ENCODE measurements at places on chromosomes 1 and 21.

DNA sequence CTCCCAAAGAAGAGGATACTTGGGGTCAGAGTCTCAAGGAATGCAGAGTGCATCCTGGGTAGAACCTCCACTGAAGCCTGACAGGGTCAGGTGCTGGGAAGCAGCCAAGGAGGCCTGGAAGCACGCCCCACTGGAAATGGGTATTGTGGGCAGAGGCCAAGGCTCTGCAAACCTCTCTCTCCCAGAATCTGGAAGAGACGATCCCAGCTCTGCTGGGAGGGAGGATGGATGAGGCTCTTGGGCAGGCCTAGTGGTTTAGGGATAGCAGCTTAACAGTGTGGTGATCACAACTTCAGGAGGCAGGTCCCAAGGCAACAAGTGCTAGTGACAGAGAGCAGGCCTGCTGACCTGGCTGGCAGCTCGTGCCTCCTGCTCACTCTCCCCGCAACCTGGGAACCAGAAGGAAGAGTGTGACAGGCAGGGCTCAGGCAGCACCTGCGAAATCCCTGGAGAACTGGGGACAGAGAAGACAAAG is 641.0 kb downstream of the PLPP3 start:
- DNase-seq: no peak

GRCh38 chr1:44029260-44029910 is 1.9 kb downstream of the SLC6A9 start:
- DNase-seq: no peak

DNA sequence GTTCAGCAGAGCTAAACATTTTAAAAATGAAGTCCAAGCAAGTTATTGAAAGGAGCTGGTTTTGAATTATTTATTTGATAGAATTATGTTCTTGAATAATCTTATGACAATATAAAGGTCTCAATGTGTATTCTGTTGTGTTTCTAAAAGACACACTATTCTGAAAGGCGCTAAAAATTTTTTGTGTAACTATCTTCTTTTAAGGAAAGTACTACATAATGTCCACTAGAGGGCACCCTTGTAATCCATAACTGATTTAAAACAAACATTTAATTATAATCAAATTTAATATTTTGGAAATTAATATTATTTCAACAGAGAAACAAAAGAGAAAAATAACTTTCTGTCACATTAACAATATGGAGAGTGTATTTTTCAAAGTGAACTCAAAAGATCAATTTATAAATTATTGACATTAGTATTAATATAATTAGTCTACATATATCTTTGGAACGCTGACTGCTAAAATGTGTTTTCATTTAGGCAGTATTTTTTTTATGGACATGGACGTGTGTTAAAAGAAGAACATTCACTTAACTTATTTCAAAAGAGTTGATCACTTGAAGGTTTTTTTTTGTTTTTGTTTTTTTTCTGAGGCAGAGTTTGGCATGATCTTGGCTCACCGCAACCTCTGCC is 248.4 kb downstream of the DENND1B start:
- DNase-seq: no peak

DNA sequence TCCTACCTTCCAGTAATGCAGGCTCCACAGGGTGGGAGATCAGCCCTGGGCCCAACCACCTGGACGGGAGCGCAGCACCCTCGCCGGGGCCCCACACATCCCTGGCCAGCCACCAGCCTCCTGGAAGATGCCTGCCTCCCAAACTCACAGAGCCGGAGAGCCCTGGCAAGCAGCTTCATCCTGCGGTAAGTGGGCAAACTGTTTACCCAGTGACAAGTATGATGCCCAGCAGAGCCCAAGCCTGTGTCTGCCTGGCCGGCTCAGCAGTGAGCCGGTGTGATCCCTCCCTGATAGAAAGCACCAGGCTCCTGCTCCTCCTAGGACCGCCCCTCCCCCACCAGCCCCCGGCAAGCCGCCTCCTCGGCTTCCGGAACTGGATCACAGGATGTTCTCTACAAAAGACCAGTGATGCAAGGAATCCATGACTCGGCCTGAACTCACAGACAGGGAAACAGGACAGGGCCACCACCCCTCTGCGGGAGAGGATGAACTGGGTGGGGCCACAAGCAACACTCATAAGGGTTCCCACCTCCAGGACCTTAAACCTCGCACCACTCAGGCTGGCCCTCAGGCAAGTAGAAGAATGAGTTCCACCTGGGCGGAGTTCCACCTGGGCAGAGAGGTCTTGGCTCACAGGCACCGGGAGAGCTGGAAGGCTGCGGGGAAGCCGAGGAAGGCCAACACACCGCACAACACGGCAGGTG is 7.9 kb downstream of the ACOT7 start:
- no peak for DNase-seq

DNA sequence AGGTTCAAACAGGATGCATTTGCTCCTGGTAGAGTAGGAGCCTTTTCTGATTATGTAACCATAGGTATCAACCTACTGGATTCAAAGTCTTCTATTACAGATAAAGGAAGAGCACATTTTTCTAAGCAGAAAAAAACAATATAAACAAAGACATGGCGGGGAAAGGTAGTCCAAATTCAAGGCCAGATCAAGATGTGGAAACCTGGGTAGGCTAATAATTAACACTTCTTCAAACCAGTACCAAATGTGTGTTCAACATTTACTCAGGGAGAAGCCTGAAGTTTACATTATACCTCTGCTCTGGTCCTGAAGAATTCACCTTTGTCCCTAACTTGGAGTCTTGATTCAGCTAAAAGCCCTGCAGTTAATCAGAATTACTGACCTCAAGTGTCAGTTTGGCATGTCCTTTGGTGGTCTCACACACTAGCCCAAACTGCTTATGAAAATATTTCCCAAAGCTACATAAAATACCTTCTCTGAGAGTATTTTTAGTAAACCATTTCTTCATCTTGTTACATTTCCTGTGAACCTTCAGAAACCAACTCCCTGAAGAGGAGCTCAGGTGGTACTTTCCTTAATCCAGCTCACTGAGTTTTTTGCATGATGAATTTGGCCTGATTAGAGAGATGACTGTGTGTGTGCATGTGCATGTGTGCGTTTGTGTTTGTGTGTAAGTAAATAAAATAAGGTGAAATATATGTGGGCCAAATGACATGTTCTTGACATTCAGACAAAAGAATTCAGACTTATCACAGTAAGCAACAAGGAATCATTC is 70.2 kb downstream of the TOR3A start:
- DNase-seq: no peak

DNA sequence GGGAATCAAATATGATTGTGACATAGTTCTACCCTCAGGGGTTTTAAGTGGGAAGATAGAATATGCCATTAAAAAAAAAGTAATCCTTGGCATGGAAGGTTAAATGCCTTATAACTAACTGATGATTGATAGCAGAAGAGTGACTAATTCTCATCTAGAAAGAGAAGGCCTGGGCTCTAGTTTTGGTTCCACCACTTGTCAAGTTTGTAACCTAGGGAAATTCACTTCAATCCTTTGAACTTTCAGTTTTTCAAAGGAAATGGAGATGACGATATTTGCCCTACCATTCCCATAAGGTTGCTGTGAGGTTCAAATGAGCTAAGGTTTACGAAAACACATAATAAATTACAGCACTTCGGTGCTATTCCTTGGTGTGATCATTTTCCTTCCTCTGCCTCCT is 88.5 kb downstream of the GPR88 start:
- DNase-seq: no peak

DNA sequence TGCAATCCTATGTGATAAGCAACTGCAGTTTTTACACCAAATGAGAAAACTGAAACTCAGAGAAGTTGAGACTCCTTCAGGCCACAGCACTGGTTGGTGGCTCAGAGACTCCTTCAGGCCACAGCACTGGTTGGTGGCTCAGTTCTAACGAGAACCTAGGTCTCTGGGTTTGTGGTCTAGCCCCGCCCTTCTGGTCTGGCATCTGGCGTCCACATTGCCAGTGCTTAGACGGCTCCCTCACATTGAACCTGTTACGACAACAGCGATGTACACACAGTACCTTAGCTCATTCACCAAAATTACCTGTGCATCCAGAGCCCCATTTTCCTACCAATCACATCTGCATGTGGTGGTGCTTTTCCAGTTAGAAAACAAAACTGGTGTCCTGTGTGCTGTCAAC is 66.1 kb downstream of the NID1 start:
- DNase-seq: peak; percentile 34

DNA sequence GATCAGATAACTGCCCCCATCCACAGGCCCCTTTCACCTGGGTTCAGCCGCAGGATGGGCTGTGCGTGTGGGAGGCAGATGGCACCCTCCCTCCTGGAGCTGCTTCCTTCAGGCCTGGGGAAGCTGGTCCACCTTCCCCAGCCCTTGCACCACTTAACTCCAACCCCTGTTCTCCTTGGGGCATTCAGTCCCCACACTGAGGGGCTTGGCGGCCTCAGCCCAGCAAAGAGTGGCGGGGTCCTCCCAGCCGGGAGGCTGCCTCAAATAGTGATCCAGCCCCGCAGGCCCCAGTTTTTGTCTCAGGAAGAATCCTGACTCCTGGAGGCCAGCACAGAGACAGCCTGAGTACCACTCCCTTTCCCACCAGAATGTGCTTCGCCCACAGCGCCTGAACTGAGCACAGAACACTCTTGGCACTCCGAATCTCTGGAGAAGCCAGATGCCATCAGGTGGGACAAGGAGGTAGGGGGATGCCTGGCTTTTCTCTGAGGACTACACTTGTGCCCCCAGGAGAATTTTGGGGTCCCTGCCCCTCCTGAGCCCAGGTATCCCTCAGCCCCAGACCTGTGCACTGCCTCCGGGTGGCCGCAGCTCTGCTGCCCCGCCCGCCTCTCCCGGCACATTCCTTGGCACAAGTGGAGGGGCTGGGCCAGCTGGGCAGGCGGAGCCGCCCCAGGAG is 936 bp downstream of the PAQR6 start:
- no peak for DNase-seq

DNA sequence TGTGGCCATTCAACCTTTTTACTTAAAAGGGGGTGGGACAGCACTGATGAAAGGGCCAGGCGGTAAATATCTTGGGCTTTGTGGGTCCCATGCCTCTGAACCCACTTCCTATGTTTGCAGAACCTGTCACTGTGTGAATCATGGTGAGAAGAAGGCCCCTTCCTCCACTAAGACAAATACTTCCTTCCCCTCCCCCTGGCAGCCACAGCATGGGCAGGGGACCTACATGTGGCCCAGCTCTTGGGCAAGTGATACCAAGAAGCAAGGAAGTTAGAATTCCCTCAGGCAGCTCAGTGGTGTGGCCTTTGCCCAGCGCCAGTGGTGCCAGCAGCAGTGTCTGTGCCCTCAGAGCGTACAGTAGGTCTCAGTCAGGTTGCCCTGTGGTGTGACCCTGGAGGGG is 168.6 kb downstream of the TRIM33 start:
- peak; percentile 74 for DNase-seq

- no peak for DNase-seq
Observed at GRCh38 chr1:87274851-87275250, 53.8 kb upstream of the LMO4 start.

DNA sequence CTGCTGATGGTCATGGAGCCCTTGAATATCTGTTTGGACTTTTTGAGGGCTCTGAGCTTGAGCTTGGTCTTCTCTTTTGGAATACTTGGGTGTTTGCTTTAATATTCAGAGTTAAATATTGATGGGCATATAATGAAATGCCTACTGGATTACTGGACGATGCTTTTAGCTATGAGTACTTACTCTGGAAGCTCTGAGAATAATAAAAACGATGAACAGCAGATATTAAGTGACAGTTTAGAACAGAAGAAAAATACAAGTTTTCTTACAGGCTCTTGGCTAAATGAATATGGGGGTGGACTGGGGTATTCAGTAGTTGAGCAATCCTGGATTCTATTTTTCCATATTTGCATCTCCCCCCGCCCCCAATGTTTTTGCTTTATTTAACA is 20.7 kb downstream of the GALNT2 start:
- DNase-seq: no peak

- DNase-seq: no peak
Observed at GRCh38 chr1:13677896-13678295, 22.1 kb upstream of the PRDM2 start.

GRCh38 chr21:46604329-46604974 is 430 bp downstream of the S100B start:
- no peak for DNase-seq

GRCh38 chr1:176790786-176791185 is 327.8 kb downstream of the PAPPA2 start:
- DNase-seq: no peak

- no peak for DNase-seq
Observed at GRCh38 chr1:21884456-21885235, 52.5 kb downstream of the HSPG2 start.

GRCh38 chr1:22275626-22276395 is 132.9 kb upstream of the WNT4 start:
- DNase-seq: peak; percentile 21

DNA sequence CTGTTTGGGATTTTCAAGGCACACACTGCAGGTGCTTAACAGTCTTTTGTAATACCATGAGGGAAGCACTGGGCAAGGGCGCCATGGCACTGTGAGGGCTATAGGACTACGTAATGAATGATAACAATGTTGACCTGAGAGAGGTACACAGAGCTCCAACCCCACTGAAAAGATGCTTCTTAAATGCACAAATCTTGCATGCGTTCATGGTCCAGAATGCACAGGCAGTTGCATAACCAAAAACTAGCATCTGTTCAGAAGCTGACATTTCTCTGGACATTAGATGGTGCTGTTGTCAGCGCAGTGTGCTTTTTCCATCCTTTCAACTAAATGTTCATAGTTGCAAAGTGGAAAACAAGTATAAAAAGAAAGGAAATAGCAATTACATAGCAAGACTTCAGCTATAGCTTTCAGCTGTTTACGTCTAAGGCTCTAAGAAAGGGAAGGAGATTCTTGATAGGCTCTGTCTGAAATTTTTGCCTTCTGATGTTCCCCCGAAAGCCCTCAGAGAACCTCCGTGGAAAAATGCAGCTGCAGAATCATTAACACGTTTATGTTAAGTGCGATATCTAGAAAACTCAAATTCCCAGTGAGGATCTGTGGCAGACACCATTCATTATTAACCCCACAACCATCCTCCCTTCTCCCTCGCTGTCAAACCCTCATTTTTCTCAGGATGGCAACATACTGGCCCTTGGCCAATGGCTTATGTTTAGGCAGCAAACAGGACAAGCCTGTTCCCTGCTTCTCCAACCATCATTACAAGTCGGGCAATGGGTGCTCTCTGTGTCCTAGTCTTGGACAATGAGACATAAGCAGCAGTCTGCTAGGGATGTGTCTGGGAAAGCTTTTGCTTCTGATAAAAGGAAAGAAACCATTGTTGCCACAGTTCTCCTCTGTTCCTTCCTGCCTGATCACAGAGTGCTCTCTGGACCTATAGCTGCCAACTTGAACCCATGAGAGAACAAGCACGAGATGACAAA is 8.2 kb upstream of the TARBP1 start:
- no peak for DNase-seq

- no peak for DNase-seq
Observed at GRCh38 chr1:32372149-32372756, 9.9 kb downstream of the TSSK3 start.

GRCh38 chr1:30423570-30423969 is 299.8 kb downstream of the MATN1 start:
- no peak for DNase-seq

GRCh38 chr21:34606621-34607020 is 8.3 kb downstream of the RCAN1 start:
- DNase-seq: no peak

DNA sequence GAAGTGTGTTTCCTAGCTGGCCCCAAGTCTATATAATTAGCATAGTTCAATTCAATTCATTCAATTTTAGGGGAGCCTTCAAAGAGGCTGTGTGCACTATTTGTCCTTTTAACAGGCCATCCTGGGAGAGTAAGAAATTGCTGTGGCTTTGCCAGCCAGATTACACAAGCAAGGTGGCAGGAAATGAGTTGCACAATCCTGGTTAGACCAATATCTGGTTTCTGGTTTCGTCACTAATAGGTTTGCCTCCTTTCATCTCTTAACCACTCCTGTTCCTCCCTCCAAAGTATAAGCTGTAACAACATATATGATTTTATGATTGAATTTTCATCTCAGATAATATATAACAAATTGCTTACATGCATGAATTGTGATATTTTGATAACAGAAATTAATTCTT is 84.1 kb upstream of the NEGR1 start:
- DNase-seq: no peak

All from stimulated activated effector memory CD8-positive, alpha-beta T cell treated with anti-CD3 and anti-CD28 coated beads, Interleukin-12 subunit alpha, Interleukin-12 subunit beta, amount 100 ng/mL, for 72 hours (primary cell).